Activated naive CD4-positive, alpha-beta T cell treated with Interleukin-2 at 50 U/mL for 16 hours (primary cell): ENCODE measurements at places on chromosomes 13 and 19.

- no peak for DNase-seq
These were observed 816.2 kb upstream of the ATXN8OS start for GRCh38 chr13:69291292-69291906.

DNA sequence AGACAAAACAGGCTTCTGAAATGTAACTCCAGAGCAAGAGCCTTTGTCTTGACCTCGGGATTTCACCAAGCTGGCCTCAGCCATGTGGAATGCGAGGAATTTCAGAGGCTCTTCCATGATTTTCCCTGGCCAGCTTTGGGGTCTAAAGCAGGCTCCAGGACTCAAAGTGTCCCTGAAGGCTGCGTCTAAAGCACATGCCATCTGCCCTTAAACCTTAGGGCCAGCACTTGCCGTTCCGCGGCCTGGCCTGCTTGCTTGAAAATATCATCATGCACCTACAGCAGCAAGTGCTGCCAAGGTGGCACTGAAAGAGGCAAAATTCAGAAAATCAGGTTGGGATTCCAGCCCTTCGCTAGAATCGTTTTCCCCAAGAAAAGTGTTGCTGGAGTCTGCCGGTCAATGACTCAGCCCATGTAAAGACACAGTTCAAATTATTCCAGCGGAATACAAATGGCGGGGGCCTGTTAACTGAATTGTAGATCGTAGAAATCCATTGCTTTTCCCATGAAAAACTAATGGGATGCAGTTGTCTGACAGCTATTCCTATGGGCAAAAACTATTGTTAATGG lies 105.7 kb upstream of the RAP2A start:
- DNase-seq: no peak

- no peak for DNase-seq
These were observed 6.7 kb downstream of the SIGLEC6 start for GRCh38 chr19:51524666-51525264.

DNA sequence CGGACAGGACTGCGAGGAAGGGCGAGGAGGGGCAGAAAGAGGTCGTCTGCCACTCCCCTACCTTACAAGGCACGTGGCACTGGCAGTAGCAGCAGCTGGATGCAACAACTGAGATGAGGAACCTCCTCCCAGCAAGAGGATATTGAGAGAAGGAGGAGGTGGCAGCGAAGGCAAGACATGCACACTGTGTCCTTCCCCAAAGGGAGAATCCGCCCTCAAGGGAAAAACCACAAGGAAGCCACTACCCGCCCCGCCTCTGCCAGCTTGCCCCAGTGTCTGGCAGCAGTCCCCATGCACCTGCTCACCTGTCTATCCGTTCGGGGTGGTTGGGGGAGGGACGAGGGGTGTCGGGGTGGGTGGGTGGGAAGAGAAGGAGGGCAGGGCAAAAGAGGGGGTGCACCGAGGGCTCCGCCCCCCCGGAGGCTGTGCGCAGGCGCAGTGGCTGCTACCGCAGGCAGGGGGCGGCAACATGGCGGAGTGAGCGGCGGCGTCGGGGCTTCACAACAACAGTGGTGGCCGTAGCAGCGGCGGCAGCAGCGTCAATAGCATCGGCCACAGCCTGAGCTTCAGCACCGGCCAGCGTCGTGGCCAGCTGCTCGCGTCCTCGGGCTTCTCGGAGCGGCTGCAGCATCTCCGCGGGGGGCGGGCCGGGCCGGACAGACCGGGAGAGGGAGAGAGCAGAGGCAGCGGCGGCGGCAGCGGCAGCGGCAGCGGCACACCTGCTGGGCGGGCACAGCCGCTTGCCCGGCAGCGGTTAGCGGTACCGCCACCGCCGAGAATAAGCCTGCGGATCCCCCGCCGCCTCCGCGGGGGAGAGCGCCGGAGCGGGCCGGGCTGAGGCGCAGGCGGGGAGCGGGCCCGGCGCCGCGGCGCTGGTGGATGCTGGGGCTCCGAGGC lies at the start of gene NBEA:
NBEA (plus strand) TSS at position 436 of the 897 bp plus-strand sequence. CDS start 551 bp downstream, outside the sequence.
- peak; percentile 57 for DNase-seq

DNA sequence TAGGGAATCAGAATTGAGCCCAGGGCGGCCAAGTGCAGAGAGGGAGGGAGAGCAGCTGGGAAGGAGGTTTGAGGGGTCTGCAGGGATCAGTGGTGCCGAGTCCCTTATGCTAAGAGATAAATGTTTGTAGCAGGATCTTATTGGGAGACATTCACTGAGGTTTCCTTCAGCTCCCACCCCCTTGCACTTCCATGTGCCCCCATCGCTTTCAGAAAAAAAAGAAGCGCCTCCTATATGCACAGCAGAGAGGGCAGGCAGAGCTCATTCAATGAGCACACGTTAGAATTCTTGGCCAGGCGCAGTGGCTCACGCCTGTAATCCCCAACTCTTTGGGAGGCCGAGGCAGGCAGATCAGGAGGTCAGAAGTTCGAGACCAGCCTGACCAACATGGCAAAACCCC lies 28.0 kb downstream of the CYP4F2 start:
- no peak for DNase-seq

DNA sequence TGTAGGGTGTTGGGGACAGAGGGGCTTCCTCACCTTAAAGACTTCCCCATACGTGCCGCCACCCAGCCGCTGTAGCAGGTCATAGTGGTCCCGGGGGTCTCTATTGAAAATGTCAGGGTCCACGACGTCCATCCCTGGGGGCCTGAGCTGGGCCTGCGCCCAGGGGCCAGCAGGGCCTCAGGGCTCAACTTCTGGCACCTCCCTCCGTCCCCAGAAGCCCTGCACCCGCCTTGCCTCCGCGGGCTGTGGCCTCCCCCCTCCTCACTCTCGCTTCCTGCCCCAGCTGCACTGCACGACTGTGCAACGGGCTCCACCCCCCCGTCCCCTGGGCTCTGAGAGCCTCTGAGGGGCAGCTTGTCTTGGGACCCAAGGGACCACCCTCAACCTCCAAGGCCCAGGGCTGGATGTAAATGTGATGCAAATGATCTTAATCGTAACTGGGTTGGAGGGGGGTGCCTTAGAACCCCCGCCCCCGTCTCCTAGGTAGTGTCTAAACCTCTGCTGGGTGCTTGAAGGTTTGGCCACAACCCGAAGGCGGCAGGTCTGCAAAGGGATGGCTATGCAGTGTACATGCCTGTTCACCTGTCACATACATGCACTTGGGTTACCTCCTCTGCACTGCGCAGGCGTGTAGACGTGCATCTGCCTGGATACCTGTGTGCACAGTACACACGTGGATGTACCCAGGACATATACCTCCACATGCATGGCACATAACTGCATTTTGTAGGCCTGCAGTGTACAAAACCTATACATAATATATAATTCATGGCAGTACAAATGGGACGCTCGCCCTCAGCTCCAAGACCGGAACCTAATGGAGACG lies at the start of gene MAP4K1:
MAP4K1 (minus strand) TSS at position 190 of the 826 bp plus-strand sequence; CDS start at position 132, 58 bp downstream.
- peak; percentile 68 for DNase-seq

DNA sequence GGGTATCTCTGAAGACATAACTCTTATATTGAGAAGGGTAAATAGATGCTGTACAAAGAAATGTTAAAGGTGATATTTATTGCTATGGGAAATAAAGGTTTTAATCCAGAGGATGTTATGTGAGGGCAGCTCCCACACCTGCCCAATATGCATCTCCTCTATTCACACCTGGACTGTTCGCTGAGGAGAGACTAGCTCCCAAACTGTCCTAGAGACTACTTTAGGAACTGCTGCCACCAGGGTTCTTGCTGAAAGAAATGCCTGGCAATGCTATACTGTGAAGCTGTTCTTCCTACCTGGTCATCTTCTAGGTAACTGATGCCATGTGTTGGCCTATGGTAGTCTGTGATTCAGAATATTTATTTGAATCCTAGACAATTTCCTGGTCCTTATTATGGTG lies 1421.5 kb upstream of the SPRY2 start:
- no peak for DNase-seq

DNA sequence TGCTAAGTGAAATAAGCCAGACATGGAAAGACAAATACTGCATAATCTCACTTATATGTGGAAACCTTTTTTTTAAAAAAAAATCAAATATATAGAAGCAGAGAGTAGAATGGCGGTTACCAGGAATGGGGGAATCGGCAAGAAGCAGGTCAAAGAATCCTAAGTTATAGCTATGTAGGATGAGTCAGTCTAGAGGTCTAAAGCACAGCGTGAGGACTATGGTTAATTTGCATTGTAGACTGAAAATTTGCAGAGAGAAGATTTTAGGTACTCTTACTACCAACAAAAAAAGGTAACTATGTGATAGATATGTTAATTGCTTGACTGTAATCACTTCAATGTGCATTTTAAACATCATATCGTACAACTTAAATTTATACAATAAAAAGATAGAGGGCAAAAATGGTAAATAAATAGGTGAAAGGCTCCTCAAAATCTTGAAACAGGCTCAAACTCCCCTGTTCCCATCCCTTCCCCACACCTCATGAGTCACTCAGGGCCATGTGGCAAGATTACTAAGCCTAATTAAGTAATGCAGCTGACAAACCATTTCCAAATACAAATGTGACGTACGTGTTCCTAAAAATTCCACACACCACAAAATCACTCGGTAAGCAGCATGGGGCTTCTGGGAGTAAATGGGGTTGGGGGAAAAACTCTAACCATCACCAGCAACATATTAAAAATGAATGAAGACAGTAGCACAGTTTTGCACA lies 159.0 kb downstream of the USP12 start:
- no peak for DNase-seq

DNA sequence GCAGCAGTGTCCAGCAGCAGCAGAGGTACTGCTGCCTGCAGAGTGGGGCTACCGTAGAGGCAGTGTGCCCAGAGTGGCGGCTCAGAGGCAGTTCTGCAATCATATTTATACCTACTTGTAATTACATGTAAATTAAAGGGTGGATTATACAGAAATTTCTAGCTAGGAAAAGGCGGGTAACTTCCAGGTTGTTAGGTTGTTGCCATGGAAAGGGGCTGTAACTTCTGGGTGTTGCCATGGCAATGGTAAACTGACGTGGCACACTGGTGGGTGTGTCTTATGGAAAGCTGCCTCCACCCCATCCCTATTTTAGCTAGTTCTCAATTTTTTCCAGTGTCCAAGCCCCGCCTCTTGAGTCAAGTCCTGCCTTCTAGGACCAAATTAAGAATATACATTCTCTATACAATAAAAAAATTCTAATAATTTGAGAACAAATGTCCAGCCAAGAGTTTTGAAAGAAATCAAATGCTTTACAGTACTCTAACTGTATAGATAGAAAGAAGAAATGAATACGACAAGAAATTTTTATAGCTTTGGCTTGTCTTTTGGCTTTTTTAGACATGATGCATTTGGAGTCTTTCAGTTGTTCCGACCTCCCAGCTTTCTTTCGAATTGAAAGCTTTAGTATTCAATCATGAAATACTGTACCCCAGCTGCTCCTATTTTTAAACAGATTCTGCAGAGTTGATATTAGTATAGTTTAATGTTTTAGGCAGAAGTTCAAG lies 816.6 kb downstream of the DIAPH3 start:
- no peak for DNase-seq

GRCh38 chr13:43522788-43523187 lies 264.0 kb downstream of the ENOX1 start:
- no peak for DNase-seq

DNA sequence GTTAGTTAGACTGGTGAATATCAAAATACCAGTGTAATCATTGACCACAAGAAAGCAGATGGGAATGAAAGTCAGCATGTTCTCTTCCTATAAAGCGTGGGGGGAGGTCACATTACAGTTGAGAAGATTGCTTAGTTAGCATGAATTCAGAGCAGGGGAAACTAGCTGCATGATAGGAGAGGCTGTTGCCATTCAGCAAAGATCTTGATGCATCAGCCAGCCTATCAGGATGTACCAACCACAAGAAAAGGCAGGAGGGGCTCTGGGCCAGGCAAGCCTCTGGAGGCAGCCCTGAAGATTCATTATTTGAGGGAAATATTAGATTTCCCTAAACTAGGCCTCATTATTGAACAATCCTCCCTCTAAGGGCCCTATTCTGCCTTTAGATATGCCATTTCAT lies 5.0 kb upstream of the MTMR6 start:
- DNase-seq: peak; percentile 9

DNA sequence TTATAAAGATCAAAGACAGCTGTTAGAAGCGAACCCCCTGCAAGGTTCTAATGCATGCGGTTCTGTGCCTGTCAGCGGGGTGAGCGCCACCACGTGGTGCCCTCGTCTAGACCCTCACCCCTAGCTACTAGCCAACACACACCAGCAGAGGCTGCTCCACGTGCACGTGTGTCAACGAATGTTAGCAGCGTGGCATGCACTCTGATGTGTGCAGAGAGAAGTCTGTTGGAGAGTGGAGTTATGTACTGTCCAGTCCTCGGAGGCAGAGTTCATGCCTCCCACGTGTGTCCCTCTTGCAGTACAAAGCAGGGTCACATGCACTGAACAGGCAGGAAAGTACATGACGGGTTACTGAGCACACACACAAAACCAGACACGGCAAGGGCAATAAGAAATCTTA lies 75.0 kb upstream of the SLC15A1 start:
- DNase-seq: no peak

DNA sequence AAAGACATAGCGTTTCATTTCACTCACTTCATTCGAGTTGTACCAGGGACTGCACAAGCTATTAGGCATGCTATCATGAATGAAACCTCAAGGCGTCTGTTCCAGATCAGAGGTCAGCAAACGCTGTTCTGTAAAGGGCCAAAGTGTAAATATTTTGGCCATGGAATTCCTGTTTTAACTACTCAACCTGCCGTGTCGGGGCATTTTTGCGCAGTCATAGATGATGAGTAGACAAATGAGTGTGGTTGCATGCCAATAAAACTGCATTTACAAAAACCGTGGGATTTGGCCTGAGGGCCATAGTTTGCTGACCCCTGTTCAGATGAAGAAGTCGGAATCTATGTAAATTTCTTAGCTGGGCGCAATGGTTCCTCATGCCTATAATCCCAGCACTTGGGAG lies 6.5 kb downstream of the INSR start:
- no peak for DNase-seq

DNA sequence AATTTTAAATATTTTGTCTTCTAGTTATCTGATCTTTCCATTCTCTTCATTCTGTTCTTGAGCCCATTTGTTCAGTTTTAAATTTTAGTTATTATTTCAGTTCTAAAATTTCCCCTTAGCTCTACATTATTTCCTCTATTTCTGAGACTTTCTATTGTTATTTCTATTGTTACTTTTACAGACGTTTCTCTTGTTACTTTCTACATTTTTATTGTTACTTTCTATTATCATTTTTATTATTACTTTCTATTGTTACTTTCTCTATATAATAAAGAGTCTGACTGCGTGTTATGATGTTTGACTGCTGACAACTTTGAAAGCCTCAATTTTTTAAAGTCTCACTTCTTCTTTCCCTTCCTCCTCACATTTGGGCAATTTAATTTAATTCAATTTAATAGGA lies 915.7 kb upstream of the PCDH20 start:
- DNase-seq: no peak
